RPMI7951 (cell line): ENCODE measurements at places on chromosomes 5 and 9. TPM values are rescaled to one million over a fixed set of nuclear protein-coding genes. Genes with fewer than 3 reads are reported as not detected.

SMIM33 gene
- total RNA-seq = not detected in 2 replicates

DNA sequence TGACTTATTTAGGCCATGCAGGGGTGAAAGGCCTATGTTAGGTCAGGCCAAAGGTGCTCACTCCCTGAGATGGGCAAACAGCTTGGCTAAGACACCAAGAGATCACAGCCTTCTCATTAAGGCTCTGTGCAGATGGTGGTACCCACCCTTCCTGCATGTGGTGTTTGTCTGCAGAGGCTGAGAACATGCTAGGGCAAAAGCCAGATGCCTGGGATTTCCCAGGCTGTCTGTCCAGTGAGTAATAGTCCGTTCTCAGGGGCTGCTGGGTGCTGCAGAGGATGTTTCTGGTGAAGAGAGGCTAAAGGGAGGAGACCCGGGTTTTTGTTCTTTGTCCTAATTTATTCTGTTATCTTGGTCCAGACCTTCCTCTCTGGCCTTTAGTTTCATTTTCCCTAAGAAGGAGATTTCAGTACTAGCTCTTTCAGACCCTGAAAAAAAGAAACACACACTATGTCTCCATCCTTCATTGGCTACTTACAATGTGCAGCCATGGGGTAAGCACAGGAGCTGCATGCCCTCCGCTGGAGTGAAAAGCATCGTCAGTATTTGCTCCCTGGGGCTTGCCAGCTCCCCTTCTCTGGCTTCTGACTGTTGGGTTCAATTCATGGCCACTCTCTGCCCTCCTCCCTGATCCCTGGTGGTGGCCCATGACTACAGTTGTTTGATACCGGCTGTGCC lies 23.4 kb upstream of the GLRA1 start:
- no peak for DNase-seq

CANX gene
- total RNA-seq = 383 and 428 TPM in 2 replicates

GPX3 gene
- 3.1 and 4.4 TPM in 2 replicates for total RNA-seq

DNA sequence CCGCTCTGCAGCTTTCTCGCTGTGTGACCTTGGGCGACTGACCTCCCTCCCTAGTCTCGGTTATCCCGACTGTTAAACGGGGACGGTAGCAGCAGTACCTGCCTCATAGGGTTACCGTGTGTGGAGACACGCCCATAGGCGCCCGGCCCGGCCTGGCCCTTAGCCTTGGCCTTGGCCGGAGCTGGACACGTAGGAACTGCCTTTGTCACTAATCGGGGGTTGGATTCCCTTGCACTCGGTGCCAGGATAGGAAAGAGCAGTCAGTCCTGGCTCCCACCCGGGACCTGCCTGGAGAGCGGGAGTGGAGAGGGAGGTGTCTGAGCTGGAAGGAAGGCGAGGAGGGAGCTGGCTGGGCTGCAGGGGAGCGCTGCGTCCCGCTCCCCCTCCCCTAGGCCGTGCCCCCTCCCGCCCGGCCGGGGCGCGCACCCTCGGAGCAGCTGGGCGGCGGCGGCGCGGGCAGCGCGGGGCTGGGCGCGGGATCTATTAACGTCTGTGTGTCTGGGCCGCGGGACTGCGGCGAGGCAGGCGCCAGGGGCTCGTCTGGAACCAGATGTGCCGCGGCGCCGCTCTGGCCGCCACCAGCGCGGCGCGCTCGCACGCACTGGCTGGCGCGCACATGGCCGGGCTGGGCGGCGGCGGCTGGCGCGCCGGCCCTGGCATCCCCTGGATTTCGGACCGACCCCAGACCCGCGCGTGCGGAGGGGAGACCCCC lies 31.7 kb downstream of the PRRX2 start:
- DNase-seq = peak; percentile 55

- peak; percentile 59 for DNase-seq
Measured at GRCh38 chr5:6849316-6850105, 136.3 kb downstream of the TENT4A start.

- peak; percentile 58 for DNase-seq
Measured at GRCh38 chr5:59813761-59814536, 79.6 kb downstream of the PDE4D start.

DNA sequence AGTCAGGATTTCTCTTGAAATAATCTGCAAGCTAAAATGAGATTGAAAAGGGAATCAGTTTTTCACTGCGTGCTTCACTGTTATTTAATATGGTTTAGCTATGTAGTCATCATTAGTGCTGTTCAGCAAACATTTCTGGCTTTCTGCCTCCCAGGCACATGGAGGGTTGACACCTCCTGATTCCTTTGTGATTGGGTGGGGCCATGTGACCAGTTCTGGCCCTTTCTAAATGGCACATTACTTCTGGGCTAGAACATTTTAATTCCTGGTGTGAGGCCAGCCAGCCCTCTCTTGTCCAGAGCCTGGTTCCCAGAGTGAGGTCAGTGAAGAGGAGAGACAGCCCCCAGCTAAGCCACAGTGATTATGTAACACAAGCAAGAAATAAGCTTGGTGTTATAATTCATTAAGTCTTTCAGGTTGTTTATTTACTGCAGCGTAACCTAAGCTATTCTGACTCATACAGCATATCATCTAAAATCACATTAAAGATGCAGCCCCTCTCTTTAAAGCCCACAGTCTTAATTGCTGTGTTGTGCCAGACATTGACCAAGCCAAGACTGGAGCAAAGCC lies 17.4 kb upstream of the ARSI start:
- DNase-seq = peak; percentile 90

DNA sequence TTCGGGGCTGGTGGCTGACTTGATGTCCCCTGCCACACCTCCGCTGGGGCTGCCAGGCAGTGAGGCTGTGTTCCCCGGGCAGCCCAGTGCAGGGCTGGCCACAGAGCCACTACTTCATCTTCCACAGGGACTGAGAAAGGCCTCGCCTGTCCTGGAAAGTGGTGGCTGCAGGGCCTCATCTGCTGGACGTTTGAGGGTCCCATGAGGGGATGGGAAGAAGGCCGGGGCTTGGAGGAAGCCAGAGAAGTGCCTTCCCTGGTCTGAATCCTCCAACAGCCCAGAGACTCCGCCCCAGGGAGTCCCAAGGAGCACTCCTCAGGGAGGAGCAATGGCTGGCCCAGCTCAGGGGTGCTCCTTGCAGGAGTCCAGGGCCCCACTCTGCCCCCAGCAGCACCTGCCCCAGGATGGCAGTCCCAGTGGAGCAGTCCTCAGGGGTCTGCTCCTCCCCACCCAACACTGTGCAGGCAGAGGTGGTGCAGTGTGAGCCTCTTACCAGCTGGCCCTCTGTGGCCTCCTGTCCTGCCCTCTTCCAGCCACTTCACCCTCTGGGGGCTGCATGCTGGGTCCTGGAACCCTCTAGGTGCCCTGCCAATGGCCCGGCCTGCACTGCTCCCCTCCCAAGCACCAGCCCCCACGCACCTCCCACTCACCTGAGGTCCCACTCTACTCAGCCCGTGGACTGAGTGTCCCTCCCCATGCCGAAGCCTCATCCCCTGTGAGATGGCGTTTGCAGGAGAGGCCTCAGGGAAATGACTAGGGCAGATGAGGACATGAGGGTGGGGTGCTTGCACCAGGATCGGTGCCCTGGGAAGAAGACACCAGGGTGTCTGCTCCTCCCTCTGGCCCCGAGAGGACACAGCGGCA lies 47.3 kb upstream of the COL5A1 start:
- no peak for DNase-seq
